Stimulated activated CD4-positive, alpha-beta T cell treated with anti-CD3 and anti-CD28 coated beads, Interleukin-15, amount 100 ng/mL, for 48 hours (primary cell): ENCODE measurements at places on chromosomes 6 and 20.

DNA sequence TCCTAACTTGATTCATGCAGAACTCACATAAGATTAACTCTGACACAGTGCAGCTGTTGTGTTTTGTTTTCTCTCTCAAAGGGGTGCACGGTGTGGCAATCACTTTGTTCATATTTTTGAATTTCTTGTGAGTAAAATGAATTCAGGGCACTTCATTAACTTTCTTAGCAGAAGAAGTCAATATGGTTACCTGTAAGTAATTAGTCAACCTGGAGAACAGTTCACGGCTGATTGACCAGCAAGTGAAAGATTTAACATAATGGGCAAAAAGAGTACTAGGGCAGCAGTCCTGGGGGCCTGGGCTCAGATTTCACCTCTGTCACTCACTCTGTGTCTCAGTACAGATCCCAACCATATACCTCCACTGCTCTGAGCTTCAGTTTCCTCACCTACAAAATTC lies 102.4 kb upstream of the SPTLC3 start:
- DNase-seq, result no peak

DNA sequence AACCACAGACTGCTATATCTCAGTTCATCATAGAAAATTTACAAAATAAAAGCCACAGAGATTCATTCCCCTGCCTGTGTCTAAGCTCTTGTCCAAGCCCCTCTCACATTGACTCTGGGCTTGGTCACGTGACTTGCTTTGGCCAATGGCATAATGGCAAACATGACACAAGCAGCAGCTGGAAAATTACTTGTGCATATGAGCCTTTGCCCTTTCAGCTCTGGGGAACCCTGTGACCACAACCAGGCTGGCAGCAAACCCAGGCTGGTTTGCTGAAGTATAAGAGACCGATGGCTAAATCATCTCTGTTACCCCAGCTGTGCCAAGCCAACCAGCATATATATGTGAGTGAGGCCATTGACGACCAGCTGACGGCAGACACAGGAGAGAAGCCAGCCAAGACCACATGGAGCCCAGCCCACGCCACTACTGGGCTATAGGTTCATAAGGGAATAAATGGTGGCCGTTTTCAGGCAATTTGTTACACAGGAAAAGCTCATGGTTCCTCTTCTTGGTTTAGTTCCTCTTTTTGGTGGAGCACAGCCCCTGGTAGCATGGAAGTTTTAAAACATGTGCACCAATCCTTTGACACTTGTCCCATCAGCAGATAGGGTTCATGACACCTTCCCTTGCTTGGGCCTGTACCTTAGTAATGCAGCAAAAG lies 31.8 kb upstream of the RSPO4 start:
- DNase-seq, result no peak

DNA sequence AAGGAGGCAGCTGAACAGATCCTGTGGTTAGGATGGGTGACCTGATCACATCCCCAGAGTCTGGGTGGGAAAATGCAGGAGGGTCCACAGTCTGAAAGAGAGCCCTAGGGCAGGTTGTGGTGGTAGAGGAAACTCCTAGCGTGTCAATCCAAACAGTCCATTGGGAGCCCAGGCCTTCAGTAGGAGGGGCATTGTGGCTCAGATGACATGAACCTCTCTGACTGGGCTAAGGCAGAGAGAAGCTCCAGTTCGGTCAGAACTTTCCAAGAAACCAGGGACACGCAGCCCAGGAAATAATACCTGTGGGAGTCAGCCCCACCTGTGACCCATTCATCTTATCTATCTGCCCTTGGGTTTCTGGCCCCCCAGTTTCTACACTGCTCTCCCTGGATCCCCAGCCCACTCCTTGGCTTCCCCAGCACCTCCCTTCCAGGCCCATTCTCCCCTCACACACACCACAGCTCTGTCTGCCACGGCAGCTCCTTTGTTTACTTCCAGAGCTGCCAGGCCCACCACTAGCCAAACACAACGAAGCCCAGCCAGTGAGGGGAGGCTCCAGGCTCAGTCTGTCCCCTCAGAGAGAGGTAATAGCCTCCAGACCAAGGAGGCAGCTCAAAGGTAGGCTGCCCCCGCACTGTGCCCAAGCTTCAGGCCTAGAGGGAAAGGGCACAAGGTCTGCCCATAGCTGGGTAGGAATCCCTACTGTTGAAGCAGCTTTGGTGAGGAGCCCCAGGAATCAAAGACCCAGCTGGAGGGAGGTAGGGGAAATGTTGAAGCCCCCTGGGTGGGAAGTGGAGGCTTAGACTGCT lies 6.2 kb downstream of the GDF5 start:
- DNase-seq, result no peak

GRCh38 chr6:147544420-147544819 lies 35.9 kb downstream of the SAMD5 start:
- no peak for DNase-seq

DNA sequence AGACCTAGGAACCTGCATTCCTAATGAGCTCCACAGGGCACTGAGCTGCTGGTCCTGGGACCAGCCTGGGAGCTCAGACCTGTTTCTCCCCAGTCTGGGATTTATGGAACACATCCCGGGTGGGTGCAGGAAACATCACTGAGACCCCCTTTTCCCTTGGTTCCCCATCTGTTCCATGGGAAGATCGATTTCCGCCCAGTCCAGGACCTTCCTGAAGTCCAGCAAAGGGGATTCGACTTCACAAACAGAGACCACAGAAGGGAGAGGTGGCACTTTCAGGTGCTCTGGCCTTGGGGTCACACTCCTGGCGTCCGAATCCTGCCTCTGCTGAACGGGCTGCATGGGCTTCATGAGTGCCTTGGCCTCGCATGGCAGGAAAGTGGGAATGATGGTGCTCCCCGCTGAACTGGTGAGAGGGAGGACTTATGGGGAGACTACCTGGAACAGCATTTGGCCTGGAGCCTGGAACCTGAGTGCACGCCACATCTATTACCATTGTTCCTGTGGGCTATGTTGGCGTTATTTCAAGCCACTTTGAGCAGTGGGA lies 296.3 kb downstream of the TAF4 start:
- DNase-seq, result no peak

GRCh38 chr6:55836945-55837344 lies 38.4 kb downstream of the BMP5 start:
- no peak for DNase-seq

DNA sequence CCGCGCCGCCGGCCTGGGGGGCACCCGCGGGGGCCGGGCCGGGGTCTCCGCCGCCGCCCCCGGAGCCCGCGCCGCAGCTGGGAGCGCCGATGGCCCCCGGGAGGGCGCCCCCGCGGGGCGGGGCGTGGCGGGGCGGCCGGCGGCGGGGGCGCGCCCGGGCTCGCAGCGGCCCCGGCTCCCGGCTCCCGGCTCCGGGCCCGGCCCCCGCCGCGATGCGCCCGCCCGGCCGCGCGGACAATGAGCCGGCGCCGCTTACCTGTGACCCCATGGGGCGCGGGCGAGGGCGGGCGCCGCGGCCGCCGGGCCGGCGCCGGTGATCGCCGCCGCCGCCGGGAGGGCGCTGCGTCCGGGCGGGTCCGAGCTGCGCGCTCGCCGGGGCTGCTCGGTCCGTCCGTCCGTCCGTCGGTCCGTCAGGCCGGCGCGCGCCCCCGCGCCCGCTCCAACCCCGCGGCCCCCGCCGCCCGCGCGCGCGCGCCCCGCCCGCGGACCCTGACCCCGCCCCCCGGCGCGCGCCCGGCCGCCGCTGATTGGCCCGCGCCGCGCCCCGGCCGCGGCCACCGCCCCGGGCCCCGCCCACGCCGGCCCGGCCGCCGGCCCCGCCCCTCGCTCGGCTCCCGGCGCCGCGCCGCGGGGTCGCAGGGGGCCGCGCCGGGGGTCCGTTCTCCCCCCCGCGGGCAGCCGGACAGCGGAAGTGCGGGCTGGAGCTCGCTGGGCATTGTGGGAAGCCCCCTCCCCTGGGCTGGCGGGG lies at the start of gene ZBTB46:
Gene ZBTB46, minus strand, starts transcription at position 424 of the 748 bp plus-strand sequence. CDS start 40,507 bp downstream, outside the sequence.
- peak; percentile 23 for DNase-seq

- DNase-seq, result no peak
Observed at GRCh38 chr6:56024931-56025330, 149.5 kb upstream of the BMP5 start.

DNA sequence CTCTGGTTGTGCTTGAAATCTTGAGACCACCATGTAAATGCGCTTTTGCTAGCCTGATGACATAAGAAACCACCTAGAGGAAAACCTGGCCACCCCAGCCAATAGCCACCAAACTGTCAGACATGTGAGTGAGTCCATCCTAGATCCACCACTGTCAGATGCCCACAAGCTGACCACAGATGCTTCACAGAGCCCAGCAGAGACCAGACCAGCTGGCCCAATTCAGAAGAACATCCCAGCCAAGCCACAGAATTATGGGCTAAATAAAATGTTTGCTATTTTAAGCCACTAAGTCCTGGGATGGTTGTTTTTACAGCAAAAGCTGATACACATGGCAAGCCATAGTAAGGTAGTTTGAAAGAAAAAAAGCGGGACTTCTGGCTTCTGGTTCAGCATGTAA lies 425.3 kb downstream of the KIF16B start:
- DNase-seq, result no peak

GRCh38 chr6:166927240-166927934 lies 29.0 kb downstream of the RNASET2 start:
- DNase-seq, result no peak

- DNase-seq, result no peak
Observed at GRCh38 chr6:75818098-75818855, 69.2 kb downstream of the MYO6 start.

DNA sequence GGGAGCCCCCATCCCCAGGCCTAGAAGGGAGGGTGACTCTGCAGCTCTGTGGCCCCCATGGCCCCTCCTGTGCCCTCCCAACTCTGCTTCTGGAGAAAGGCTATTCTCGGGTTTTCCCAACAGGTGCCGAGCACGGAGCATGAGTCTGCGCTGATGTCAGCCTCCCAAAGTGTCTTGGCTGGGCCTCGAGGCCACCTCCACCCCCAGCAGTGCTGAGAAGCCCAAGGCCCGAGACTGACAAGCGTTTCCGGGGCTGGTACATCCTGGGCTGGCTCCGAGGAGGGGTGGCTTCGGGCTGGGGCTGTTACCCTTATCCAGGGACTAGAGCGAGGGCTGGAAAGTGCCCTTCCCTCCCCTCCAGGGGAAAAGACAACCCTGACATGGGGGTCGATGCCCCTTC lies 60.2 kb upstream of the GATA5 start:
- DNase-seq, result no peak

GRCh38 chr20:32040142-32040953 lies 11.7 kb upstream of the HCK start:
- no peak for DNase-seq

DNA sequence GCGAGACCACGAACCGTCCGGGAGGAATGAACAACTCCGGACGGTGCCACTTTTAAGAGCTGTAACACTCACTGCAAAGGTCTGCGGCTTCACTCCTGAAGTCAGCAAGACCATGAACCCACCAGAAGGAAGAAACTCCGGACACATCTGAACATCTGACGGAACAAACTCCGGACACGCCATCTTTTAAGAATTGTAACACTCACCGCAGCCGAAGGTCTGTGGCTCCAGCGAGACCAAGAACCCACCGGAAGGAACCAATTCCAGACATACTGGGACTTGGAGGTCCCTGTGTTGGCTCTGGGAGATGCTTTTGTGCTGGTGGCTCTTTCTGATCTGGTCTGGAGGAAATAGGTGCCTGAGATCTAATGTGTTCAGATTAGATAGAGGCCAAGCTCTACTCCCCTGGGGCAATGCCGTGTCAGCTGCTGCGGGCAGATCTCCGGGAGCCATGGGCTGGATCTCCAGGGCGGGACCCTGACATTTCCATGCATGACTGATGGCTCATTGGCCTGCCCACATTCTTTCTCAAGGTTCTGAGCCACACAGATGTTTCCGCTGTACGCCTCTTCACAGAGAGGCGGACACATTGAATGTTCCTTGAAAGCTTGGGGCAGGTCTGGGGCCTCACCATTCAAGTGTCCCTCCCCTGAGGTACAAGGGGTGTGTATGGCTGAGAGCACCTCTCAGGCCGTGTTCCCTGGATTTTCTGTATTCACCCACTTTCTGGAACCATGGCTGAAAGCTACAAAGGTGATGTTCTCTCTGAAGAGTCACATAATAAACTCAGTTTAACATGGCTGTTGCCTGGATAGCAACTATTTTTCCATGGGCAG lies 29.3 kb downstream of the GMPR start:
- DNase-seq, result no peak

- no peak for DNase-seq
Observed at GRCh38 chr6:46061497-46061896, 45.8 kb upstream of the CLIC5 start.

- no peak for DNase-seq
Observed at GRCh38 chr6:107699254-107699653, 124.9 kb downstream of the SCML4 start.

DNA sequence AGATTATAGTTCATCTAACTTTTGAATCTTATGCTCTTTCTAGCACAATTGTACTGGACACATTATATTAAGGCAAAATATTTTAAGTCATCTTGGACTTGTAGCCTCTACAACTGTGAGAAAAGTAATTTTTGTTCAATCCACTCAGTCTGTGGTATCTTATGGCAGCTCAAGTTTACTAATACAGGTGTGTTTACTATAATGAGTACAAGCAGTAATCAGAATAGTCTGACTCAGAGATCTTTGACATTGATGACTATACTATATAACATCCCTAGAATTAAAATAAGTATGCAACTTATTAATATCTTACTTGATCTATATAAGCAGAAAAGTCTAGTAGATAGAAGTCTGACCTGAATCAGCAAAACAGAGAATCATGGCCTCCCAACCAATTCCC lies 40.7 kb upstream of the PRSS16 start:
- no peak for DNase-seq

GRCh38 chr6:17851001-17851719 lies 136.3 kb downstream of the KIF13A start:
- no peak for DNase-seq

GRCh38 chr6:157637516-157637915 lies 185.5 kb upstream of the SNX9 start:
- no peak for DNase-seq

DNA sequence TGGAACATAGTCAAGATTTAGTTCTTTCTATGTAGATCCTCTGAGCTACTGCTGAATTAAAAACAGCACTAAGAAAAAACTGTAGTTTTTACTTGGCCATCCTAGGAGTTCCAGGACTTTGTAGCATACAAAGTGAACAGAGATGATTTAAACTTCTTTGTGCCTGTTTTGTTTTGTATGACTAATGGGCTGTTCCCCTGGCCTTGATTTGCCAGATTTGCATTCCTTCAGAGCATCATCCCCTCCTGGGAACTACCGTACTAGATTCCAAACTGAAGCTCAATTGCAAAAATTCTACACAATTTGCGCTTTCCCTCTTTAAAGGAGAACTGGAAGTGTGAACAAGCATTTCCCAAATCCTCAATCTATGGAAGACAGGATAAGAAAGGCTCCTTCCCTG lies 23.1 kb downstream of the ACOT13 start:
- no peak for DNase-seq

GRCh38 chr20:44050327-44050726 lies 135.7 kb downstream of the TOX2 start:
- no peak for DNase-seq

- no peak for DNase-seq
Observed at GRCh38 chr20:22544462-22544861, 39.9 kb downstream of the FOXA2 start.

DNA sequence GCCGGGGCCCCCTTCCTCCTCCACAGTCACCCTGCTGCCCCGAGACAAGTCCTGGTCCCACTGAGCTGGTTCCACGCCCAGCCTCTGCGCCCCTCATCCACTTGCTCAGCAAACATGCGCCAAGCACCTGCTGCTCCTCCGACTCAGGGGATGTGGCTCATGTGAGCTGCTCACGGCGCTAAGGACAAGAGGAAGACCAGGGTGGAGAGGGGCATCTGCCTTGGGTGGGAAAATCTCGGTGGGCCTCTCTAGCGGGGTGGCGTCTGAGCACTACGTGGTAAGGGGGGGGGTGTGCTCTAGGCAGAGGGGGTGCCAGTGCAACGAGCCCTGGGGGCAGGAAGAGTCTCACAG lies 4.5 kb downstream of the LAMA5 start:
- DNase-seq, result no peak
